ENCODE measurements at places on chromosomes 13 and 19.

DNA sequence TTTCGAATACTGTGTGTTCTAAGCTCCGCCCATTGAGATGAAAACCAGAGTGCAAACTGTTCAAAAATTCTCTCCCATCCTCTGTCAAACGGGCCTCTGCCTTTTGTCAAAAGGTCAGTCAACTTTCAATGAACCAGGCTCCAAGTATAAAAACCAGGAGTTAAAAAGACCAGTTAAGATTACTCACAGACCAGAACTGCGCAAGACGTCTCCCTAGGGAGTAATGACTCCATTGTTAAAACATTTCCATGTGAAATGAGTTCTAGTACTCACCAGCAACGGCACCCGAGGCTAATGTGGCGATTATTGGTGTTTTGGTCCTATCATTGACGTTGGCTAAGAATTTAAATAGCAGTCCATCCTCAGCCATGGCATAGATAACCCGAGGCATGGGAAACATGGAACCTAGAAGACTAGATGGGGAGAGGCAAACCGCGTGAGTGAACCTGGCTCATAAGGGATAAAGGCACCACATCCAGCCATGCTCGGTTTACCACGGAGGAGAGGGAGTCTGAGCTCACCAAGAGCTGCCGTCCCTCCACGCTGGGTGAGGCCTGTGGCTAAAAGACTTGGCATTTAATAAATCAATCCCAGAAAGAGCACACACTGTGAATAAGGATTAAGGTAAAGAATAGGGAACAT lies 73.3 kb downstream of the SLC7A1 start:
- no peak for DNase-seq

DNA sequence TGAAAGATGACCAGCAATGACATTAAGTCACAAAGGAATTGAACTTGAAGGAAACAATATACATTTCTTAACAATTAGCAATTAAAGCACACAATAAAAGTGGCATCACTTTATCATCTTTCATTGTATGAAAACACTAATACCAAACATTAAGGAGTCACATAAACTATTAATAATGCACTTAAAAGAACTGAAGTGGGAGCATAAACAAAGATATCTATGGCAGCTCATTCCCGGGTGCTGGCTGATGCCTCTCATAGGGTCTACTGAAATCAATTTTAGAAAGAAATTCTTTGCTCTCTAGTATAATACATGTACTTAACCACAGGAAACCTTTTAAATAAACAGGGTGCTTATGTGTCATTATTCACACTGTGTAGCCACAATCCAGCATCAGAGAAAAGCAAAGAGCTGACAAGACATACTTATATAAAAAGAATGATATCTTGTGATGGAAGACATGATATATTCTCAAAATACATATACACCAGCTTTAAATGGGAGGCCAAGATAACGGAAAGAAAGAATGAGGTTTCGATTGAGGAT lies 1207.8 kb downstream of the EFNB2 start:
- peak; percentile 4 for DNase-seq

DNA sequence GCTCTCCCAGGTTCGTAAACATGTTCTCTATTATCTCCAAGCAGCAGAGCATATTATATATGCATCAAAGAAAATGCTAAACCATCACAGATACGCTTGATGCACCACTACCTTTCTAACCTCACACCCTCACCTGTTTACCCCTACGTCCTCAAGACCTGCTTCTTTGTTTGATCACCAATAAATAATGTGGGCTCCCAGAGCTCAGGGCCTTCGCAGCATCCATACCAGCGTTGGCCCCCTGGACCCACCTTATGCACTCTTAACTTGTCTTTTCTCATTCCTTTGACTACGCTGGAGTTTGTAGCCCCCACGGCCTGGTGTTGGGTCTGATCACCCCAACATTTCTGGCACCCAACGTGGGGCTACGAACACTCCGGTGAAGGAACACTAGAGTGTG lies 10.0 kb upstream of the ZNF443 start:
- no peak for DNase-seq

DNA sequence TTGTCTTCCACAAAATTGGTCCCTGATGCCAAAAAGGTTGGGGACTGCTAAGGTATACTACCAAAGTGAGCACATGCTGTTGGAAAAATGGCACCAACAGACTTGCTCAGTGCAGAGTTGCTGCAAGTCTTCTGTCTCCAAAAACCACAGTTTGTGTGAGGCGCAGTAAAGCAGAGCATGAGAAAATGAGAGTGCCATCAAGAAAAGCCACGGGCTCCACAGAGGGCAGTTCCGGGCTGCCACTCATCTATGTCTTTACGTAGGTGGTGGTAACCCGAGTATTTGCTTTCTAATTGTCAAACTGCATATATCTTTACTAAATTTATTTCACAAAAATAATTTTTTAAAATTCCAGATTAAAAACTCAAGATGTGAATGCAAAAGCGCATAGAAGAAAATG lies 123.8 kb downstream of the RNF17 start:
- DNase-seq, result no peak

DNA sequence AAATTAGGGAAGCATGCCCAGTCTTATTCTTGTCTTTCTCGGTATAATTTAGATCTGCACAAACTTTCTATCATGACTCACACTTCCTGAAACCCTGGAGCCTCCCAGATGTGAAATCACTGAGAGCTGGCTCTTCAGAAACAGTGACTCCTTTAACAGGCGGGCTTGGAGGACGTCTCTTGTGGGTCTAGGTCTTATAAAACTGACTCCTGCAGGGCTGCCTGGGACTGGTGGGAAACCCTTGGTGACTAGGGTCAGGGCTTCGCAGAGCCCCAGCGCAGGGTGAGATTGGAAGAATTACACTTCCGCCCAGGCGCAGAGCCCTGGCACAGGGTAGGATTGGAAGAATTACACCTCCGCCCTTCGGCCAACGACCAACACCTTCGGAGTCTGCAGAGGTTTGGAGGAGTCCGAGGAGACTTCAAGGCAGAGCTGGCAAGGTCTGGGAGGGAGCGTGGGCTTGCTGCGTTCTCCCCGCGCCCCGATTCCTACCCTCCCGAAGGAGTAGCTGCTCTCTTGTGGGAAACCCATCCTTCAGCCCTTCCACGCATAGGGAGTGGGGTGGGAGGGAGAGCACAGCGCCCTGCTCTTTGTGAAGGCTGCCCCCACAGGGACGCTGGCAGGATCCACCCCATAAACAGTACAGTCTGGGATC lies 43.4 kb upstream of the MAP3K10 start:
- DNase-seq, result no peak

DNA sequence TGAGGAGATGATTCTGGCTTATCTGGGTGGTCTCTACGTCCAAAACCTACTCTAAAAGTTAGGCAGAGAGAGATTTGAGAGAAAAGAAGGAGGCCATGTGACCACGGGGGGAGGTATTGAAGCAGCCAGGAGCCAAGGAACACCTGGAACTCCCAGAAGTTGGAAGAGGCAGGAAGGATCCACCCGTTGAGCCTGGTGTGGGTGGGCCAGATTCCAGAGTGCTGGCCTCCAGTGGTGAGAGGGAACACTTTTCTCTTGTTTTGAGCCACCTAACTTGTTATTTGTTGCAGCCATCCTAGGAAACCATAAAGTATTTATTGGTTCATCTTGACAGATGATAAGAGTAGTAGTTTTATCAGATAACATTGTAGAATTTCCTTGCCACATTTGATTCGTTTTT lies 396.9 kb downstream of the MYO16 start:
- DNase-seq, result no peak

Data from NCI-H1436 treated with DMSO at 0.1 percent for 48 hours (cell line).